NCI-H82 (cell line): ENCODE measurements at places on chromosomes 12 and 14.

- DNase-seq, result no peak
Observed at GRCh38 chr12:65825183-65825506, 862 bp downstream of the HMGA2 start.

DNA sequence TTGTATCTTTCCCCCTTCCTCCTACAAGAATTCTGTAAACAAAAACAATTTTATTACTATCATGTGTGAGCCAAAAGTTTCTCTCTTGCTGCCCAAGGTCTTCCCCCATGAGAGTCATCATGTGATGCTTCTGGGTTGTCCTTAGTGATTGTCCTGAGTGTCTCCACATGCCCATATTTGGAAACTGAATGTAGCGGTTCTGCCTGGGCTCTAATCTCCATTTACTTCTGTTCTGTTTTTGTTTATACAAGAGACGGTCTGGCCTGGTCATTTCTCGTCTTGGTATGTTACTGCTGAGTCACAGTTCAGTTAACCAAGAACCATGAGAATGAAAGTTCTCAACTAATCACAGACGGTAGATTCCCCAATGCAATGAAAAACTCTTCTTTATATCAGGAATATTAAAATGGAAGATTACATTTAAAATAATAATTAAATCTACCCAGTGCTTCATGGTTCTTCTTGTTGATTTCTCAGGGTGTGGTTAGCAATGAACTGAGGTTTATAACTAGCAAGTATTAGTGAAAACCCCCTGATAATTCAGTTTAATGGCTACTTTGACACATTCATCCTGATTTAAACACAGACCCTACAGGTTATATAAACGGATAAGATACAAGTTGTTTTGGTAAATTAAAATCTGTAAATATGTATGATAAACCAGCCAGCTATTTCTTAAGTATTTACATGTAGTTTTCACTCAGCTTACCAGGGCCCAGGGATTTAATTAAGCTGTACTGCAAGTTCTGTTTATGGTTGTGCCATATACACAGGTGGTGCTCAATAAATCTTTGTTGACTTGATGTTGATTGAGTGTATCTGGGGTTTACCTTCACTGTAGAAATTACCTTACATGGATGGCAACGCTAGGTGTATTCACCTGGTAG lies 81.1 kb downstream of the PELI2 start:
- peak; percentile 80 for DNase-seq

DNA sequence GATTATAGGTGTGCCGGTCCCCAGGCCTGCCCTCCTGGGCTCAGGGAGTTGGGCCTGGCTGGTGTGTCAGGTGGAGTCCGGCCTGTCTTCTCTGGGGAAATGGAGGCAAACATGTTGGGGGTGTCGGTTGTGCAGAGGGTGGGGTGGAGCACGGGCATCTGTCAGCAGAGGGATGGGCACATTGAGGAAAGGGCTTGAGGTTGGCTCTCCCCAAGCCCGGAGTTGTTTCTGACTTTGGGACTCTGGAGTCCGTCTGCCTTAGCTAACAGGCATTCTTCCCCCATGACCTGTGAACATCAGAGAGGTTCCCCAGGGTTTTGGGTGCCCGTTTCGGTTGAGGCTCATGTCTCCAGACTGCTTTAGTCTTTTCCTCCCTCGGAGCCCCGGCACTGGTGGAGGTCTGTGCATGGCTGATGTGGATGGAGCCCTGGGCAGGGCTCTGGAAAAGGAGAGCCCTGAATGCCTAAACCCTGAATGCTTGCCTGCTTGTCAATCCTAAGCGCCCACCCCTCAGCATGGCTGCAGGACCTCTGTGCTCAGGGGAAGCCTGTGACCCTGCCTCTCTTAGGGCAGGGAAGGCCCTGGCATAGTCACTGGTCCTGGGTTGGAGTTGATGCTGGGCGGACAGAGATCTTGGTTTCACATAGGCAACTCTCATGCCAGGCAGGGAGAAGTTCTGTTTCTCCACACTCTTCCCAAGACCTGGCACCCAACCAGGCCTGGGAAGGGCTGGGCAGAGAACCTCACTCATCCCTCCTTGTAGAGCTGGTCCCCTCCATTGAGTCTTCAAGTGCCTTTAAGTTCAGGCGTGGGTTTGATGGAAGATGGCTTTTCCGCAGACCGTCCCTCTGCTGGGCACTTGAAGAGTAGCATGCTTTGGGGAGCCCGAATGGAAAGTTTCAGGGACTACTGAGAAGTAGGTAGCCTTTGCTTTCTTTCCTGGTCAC lies 12.9 kb downstream of the NYNRIN start:
- peak; percentile 66 for DNase-seq

DNA sequence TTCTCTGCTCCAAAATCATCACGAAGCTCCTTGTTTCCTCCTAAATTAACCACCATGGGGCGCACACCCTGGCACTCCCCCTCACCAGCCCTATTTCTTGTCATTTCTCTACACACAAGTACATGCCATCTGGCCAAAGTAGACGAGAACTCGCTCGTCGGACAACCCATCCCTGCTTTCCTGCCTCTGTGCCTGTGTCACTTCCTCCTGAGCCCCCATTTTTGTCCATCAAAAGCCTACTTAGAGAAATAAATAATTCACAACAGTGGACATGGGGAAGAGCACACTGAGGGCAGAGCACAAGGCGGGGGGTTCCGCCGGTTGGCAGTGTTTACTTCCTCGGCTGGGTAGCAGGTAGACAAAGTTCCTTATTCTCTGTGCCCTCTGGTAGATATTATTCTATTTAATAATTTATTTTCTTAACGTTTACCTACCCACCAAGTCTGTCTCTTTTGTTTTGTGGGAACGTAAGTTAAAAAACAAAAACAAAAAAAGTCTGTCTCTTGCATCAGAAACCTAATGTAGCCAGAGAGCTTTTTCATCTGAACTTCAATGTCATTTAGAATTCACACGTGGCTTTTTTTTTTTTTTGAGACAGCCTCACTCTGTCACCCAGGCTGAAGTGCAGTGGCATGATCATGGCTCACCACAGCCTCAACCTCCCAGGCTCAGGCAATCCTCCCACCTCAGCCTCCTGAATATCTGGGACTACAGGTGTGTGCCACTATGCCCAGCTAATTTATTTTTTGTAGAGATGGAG lies 6.0 kb downstream of the VPS37B start:
- no peak for DNase-seq
